ENCODE measurements at places on chromosomes 11 and 22.

- DNase-seq: no peak
Observed at GRCh38 chr11:69467646-69468045, 13.8 kb upstream of the LINC01488 start.

DNA sequence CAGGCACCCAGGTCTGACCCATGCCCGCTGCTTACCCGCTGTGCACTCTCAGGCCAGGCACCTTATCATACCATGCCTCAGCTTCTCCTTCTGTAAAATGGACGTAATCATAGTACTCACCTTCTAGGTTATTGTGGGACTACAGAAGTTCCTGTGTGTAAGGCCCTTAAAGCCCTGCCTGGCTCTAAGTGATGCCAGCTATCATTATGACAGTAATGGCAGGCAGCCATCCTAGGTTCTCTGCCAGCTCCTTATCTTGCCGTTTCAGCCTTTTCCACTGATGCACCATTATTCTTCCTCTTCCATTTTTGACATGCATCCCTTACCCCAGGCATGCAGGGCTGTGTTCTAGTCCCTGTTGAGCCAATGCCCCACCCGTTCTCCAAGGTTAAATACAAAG lies 57.9 kb downstream of the DBX1 start:
- no peak for DNase-seq

DNA sequence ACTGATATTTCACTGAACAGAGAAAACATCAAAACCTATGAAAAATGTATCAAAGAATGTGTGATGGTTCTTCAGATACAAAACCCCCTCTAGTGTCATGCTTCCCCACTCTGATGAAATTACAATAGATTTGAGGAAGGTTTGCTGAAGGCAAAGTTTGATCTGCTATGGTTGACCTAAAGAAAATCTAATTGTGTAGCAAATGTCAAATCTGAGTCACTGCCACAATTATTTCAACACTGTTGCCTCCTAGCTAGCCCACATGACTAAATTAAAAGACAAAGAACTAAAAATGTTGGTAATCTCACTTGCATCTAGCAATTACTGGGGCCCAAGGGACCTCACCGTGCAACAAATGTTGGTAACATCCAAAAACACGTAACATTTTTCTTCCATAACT lies 728.0 kb downstream of the DLG2 start:
- DNase-seq: no peak

DNA sequence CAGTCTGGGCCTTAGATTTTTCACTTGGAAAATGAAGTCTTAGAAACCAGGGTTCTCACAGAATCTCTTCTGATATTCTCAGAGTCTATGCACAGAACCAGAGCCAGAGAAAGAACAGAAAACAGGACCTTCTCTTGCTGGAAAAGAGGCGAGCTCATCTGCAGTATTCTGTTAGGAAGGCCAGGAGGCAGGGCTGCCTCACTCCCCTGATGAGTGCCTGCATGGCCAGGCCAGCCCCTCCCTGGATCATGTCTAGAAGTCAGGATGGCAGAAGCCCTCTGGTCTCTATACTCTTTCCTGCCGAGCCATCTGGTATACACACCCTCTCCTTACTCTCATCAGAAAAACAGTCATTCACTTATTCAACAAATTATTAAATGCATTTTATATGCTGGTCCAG lies 723 bp downstream of the OR51M1 start:
- no peak for DNase-seq

- no peak for DNase-seq
Observed at GRCh38 chr11:112658431-112658878, 302.8 kb upstream of the NCAM1 start.

- no peak for DNase-seq
Observed at GRCh38 chr11:94815705-94816344, 47.7 kb downstream of the AMOTL1 start.

DNA sequence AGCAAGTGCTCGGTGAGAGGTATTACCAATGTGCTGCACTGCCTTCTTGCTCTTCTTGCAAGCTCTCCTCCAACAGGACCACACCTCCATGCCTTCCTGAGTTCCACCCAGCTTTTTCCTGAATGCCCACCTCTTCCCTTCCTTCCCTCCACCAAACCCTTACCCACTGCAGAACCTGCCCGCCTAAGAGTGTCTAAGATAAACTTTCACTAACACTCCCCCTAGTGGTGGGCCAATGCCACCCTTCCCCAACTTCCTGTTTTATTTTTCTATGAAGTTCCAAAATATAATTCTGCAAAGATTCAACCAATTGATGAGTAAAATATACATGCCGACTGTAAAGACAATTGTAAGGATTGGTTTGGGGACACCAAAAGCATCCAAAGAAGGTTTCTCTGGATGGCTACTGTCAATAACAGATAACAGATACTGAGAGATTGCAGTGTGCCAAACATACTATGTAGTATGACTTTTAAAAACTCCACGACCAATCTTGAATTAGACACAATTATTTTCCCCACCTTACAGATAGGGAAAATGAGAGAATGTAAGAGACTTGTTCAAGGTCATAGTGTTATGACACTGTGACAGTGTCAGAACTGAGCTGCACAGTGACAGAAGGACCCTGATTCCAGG lies 38.6 kb upstream of the BMAL1 start:
- DNase-seq: peak; percentile 7

GRCh38 chr22:48577691-48578090 lies 1250.0 kb downstream of the BRD1 start:
- no peak for DNase-seq

GRCh38 chr22:46588279-46589140 lies 31.7 kb upstream of the GRAMD4 start:
- no peak for DNase-seq

DNA sequence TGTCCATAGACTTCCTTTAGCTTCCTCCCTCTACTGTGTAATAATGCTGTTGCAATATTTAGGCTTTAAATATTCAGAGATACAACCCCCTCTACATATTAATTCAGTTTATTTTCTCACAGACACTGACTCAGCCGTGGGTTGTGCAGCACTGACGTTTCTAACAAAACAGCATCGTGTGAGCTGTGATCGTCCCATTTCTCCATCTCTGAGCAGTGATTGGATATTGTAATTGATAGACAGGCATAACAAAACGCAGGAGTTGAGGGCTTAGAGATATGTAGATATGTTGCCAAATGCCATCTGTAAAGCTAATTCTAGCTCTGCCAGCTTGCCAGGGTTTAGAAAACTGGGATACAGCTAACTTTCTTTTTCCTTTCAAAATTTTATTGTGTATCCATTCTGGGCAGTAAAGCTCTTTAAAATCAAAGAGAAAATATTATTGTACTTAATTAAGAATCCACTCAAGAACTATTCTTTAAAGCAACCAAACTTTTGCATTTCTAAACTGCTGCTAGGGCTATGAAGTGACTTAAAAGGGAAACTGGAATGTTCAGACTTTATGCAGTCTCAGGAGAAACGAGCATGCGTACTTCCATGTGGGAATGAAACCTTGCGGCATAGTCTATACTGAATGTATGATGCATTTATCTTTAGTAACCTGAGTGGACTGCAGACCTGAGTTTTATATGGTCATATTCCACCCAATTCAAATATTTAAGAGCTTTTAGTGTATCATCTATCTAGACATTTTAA lies 22.7 kb downstream of the BTBD10 start:
- no peak for DNase-seq

GRCh38 chr11:44252999-44253602 lies 56.8 kb downstream of the ALX4 start:
- no peak for DNase-seq

- no peak for DNase-seq
Observed at GRCh38 chr11:10693509-10694081, at the start of gene IRAG1. IRAG1 (minus strand) TSS chr11:10693755; CDS start chr11:10693602, 153 bp downstream.

GRCh38 chr11:86346513-86346912 lies 28.2 kb upstream of the CCDC81 start:
- no peak for DNase-seq

GRCh38 chr11:32033067-32033466 lies 57.8 kb upstream of the RCN1 start:
- no peak for DNase-seq

DNA sequence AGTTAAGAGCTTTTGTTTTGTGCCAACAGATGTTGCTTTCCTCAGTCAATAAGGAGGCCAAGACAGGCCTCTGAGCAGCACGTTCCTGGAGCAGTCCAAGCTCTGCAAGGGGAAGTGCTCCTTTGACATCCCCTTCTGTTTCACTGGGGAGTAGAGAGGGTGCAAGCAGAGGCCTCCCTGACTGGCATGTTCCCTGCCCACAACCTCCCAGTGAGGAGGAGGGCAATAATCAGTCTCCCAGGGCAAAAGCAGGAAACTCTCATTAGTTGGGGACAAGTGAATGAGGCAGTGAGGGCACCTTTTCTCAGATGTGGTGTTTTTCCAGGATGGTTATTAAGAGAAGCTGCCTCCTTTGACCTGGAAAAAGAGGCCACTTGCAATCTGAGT lies 79.5 kb upstream of the ZBED5 start:
- DNase-seq: no peak

GRCh38 chr11:94169516-94169915 lies 40.9 kb downstream of the PANX1 start:
- no peak for DNase-seq

- DNase-seq: no peak
Observed at GRCh38 chr11:85423316-85423715, 203.8 kb downstream of the DLG2 start.

GRCh38 chr22:19503869-19504268 lies 20.3 kb downstream of the CLDN5 start:
- DNase-seq: no peak

DNA sequence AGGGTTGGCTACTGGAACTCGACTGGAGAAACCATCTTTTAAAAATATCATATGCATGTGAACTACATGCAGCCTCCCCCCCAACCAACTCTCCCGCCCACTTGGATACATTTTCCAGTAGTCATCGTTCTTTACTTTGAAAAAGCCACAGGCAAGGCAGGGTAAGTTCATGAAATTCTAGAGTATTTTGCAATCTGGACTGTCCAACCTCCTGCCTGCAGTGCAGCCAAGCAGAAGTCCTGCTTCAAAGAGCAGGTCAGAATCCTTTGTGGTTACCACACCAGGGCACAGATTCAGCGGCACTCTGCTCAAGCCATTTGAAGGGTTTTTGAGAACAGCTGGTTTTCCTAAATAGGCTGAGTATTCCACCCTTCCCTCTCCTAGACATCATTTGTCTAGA lies 12.1 kb downstream of the ELF5 start:
- DNase-seq: no peak

DNA sequence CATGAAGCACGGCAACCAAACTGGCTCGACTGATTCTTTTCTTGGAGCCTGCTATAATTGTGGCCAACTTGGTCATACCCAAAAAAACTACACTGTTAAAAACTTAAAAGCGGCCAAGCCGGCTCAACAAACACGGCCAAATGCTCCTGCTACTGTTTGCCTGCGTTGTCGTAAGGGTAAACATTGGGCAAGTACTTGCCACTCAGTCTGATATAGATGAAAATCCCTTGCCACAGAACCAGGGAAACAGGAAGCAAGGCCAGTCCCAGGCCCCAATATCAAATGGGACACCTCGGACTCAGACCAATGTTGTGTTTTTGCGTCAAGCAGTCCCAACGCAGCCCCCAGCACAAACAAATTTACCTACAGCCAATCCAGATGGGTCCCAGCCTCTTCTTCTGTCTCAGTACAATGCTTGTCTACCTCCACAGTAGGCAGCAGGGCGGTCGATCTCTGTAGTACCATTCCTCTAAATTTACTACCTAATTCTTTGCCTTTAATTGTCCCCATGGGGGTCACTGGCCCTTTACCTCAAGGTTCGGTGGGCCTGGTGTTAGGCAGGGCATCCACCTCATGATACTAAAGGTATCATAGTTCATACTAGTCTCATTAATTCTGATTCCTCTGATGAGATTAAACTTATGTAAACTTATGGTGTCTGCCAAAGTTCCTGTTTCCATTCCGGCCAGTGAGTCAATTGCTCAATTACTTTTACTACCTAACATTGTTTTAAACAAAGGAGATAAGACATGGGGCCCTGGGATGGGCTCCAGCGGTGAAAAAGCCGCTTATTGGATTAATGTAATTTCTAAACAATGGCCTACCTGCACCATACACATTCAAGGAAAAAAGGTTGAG lies 3.7 kb upstream of the COMT start:
- DNase-seq: no peak

GRCh38 chr22:35785181-35785923 lies 67.7 kb downstream of the APOL5 start:
- DNase-seq: no peak

DNA sequence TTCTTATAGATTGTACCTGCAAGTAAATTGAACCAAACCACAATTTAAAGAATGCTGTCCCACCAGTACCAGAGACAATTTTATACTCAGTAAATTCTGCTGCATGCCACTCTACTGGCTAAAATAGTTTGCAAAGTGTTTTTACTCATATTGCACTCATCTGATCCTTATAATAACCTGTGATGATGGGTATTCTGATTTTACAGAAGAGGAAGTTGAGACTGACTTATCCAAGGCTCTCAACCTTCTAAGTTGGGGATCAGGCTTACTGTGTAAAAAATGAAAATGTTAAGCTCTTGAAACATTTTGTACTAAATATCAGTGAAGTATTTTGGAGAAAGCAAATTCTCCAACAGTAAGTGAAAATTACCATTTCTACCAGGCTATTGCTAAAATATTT lies 37.9 kb downstream of the RNF169 start:
- DNase-seq: no peak

DNA sequence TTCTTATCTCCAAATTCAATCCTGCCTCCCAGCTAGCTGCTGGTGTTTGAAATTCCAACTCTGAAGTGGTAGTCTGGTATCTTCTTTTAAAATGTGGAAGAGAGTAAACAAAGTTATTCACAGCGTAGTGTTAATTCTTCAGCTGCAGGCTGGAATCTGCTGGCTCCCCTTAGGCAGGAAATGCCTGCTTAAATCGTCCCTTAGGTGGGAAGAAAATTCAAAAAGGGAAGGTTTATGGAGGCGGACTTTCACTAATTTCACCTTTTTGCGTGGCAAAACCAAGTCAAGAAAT lies 439.0 kb upstream of the CCDC90B start:
- no peak for DNase-seq

- no peak for DNase-seq
Observed at GRCh38 chr11:111761036-111761435, 5.2 kb downstream of the PPP2R1B start.

GRCh38 chr22:50708996-50709395 lies 29.0 kb upstream of the ACR start:
- DNase-seq: no peak

GRCh38 chr22:36385491-36386350 lies 2.0 kb downstream of the MYH9 start:
- no peak for DNase-seq

DNA sequence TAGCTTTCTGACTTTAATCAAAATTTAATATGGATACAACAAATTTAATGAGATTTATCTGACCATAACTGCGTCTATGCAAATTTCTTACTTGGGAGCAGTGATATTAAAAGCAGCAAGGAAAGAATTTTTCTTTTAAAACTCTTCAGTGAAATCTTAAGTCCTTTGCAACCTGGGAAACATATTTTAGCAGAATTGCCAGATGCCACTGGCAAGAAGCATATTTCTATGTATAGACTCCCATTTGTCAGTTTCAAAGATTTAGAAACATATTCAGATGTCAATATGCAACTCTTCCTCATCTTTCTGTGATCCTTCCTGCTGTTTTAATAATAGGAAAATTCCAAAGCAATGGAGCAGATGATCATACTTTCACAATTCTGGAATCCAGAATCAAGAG lies 911.3 kb downstream of the LUZP2 start:
- no peak for DNase-seq

Data from stimulated activated CD4-positive, alpha-beta T cell treated with anti-CD3 and anti-CD28 coated beads, Interleukin-1b, Interleukin-23, amount 100 ng/mL, for 1 hour (primary cell).